ENCODE measurements at places on chromosomes 12 and 14.

DNA sequence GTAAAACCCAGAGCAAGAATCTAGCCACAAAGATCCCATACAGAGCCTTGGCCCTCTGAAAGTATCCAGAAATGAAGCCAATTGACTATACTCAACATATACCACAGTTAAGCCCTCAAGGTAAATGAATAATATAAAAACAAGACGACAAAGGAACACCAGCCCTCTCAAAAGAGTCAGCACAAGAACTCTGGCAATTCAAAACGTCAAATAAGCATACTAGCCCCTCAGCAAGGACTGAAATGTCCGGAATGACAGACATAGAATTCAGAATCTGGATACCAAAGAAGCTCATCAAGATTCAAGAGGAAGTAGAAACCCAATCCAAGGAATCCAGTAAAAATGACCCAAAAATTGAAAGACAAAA, 49.9 kb downstream of the GTF2A1 start:
- no peak for DNase-seq

GRCh38 chr14:91891721-91892220, 24.4 kb upstream of the TC2N start:
- DNase-seq: no peak

GRCh38 chr12:107317751-107318555, 224.6 kb upstream of the CRY1 start:
- DNase-seq: peak; percentile 87

DNA sequence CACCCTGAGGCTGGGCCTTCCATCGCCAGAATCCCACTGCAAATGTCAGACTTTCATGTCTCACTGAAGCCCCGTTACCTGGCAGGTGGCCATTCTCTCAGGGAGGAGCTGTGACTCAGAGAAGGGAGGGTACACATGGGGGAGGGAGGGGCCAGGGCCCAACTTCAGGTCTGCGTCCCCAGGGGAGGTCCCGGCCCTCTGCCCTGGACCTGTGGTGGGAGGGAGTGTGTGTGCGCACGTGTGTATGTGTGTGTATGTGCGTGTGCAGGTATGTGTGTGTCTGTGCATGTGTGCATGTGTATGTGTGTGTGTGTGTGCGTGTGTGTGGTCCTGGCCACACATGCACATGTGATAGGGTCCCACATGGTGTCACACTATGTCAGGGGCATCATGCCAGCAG, 50.9 kb downstream of the MVK start:
- DNase-seq: no peak

- peak; percentile 31 for DNase-seq
Measured at GRCh38 chr12:122081697-122082221, 3.2 kb downstream of the MLXIP start.

DNA sequence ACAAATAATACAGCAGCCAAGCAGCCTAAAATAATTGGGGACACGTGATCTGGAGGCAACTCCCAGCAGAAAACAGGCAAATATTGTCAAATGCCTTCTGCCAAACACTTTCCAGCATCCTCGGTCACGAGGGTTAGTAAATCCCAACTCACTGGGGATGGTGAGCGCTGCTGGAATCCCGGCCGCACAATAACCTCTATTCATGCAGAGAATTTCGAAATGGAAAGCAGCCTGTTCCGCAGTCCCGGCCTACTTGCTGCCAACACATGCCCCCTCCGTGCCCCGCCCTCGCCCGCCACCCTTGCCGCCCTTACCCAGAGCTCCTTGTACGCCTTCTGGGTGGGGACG, 62.2 kb downstream of the RFX4 start:
- no peak for DNase-seq

DNA sequence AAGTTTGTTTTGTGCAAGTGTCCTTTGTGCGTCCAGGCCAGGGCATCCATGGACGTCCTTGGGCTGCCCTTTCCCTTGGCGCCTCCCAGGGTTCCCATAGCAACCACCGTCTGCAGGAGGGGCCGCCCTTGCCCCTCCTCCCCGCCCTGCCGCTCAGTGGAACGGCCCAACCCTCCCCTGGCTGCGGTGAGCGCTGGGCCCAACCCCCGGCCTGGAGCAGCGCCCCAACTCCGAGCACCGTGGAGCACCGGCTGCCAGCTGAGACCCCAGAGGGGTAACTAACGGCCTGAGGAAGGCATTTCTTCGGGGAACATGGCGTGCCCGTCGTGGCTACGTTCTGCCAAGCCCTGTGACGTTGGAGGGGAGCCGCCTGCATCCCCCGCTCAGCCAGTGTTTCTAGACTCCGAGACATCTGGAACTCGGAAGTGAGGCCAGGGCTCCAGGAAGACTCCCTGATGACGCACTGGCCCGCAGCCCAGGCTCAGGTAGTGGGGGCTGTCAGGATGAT, 5.3 kb upstream of the ACACB start:
- DNase-seq: peak; percentile 53

GRCh38 chr14:20866963-20867362, 24.2 kb upstream of the RNASE3 start:
- DNase-seq: no peak

DNA sequence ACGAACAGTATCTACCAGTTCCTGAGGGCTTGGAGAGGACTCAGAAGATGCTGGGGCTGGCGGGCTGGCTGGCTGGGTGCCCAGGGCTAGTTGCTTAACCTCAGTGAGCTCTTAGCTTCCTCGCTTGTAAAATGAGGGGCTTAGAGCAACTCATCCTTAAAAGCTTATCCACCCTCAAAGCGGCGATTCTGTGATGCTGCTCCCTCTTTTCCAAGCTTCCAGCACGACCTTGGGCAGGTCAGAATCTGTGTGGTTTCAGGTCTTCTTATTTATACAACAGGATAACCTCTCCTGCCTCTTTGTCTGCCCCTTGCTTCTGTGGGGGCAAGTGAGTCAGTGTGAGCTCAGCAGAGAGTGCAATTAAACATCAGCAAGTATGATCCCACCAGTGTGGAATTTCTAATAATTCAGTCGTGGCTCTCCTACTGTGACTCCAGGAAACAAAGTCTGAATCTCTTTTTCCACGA, 281.8 kb downstream of the KSR2 start:
- no peak for DNase-seq

DNA sequence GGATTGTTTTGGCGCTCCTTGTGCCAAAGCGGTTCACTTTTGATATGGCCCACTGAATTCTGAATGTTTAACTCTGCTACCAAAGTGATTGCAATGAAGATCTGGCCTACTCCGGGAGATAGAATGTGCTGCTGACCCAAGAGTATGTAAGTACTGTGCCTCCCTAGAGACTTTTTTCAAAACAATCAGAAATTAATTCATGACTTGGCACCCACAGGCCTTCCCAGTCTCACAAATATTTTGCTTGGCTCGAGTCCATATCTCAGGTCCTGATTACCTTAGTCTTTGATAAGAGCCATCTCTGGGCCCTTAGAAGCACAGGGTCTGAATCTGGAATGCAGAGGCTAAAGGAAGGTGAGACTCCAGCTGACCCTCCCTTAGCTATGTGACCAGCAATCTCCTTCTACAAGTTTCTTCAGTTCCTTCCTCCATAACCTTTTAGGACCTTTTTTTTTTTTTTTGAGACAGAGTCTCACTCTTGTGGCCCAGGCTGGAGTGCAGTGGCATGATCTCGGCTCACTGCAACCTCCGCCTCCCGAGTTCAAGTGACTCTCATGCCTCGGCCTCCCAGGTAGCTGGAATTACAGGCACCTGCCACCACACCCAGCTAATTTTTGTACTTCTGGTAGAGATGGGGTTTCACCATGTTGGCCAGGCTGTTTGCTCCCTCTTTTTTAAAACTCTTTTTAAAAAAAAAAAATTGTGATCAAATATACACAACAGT, 49.5 kb upstream of the METAP2 start:
- DNase-seq: no peak

DNA sequence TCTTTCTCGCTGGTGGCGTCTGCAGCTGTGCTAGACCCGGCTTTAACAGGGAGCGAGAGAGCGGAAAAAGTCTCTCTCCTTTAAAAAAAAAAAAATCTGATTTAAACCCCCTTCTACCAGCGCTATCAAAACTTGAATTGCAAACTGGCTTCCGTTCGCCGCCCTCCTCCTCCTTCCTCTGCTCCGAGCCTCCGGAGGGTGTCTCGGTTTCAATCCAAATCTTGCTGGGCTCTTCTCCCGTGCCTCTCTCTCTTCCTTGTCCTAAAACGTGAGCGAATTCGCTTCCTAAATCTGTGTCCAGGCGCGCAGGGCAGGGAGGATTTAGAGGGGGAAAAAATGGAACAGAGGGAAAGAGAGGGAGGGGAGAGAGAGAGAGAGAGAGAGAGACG, 272 bp downstream of the TBX3 start:
- no peak for DNase-seq

- DNase-seq: no peak
Measured at GRCh38 chr12:54502485-54502884, 4.9 kb downstream of the NCKAP1L start.

DNA sequence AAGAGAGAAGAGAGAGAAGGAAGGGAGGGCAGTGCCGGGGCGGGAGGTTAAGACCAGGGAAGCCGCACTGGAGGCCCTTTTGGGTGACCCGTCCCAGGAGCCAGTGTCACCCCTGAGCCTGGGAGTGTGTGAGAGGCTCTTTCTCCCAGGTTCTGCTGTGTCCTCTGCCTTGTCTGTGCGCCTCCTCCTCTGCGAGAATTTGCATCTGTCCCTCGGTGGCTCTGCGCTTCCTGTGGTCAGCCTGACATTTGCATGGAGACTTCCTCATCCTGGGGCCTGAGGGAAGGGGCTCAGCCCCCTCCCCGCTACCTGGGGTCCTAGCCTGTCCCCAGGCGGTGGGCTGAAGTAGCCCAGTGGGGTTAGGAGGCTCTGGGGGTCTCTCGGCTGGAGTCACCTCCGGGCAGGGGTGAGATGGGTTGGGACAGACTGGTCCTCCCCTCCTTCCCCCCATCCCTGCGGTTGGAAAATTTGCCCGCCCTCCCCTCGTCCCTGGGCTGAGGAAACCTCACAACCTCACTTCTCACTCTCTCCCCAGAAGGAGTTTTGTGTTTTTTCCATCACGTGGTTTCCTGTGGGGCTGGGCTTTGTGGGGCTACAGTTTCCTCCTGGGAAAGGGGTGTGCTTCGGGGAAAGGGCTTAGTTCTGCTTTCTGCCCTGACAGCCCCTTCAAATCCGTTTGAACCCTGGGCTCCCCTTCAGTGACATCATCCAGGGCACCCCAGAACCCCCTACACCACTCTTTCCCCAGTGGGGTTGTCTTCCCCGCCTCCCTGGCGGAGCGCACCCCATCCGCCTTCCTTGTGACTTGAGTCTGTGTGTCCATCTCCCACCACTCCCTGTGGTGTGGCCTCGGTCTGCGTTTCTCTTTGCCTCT, 2.5 kb downstream of the PTPN6 start:
- DNase-seq: peak; percentile 84

DNA sequence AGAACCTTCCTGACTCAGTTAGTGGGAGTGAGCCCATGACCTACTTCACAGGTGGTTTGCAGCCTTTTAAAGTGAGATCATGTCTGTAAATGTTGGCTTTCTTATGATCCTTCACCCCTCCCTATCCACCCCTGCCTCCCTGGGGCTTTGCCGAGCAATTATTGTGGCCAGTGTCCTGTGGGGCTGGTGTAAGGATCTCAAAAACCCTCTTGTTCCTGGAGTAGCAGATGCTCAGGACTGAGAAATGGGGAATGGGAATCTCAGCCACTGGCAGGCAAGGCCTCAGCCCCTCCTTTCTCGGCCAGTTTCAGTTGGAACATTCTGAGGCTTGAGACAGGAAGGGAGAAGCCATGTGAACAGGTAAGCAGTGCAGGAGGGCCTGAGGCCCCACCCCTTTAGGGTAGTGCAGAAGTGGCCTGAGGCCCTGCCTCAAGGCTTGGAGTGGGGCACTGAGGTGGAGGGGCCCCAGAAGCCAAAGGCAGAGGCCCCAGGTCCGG, 53.8 kb downstream of the PLEKHG3 start:
- peak; percentile 6 for DNase-seq

- DNase-seq: no peak
Measured at GRCh38 chr14:38405851-38406635, 150.2 kb upstream of the CLEC14A start.

DNA sequence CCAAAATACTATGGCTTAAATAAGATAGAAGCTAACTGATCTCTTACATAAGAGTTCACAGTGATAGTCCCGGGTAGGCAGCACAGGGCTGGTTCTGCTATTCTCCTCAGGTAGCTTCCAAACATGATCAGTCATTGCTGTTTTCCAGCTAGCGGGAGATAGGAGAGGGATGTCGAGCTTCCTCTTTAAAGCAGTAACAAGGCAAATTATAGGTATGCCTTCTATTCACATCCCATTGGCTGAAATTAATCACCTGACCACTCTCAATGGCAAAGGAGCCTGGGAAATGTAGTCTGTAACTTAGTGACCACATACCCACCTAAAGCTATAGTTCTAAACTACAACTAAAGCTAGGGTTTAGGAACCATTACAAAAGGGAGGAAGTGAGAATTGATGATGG, 34.5 kb upstream of the VRK1 start:
- DNase-seq: peak; percentile 32

DNA sequence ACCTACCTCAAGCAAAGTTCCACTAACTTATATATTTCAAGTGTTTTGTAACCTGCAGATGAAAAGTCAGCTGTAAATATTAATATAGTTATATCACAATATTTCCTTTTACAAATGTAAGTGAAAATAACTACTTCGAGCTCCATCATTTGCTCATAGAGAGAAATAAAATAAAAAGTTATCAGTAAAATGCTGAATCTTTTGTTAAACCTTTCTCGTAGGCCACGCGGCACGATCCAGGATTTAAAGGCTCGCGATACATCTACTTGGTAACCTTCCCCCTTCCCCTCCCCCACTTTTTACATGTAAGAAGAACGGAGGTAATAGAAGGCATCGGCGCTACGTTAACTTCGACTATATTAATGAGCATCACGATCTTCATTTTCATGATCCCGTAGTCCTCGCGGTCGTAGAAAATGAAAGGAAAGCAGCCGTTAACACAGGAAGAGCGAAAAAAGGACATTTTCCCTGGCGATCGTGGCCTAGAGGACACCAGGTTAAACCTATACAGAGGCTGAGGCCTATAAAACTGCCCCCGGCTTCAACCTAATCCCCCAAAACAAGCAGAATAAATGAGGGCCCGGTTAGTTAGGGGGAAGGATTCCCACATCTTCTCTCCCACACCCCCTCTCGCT, 508 bp downstream of the HNRNPC start:
- DNase-seq: peak; percentile 21

GRCh38 chr12:65605019-65605418, 219.3 kb upstream of the HMGA2 start:
- no peak for DNase-seq

GRCh38 chr14:63964113-63964512, 111.3 kb downstream of the SYNE2 start:
- no peak for DNase-seq

DNA sequence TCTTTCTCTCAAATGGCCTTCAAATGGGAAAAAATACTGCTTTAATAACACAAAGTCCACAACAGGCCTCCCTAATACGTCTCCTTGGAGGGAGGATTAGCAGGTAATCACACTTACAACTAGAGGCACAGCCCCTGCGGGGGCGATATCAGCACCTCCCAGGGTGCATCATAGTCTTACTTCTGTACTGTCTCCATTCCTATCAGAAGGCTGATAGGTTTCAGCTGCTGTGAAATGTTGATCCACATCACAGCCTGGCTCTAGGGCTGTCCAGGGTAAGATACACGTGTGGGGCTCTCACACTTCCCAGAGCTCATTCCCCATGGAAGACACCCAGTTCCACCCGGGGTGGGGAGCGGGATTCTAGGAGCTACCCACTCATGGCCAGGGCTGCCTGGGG, 139.1 kb upstream of the SFSWAP start:
- DNase-seq: no peak

Measured in CD4-positive, alpha-beta T cell treated with Interferon gamma for 1 hour (primary cell).